Activated naive CD4-positive, alpha-beta T cell (primary cell): ENCODE measurements at places on chromosomes 3 and 15.

DNA sequence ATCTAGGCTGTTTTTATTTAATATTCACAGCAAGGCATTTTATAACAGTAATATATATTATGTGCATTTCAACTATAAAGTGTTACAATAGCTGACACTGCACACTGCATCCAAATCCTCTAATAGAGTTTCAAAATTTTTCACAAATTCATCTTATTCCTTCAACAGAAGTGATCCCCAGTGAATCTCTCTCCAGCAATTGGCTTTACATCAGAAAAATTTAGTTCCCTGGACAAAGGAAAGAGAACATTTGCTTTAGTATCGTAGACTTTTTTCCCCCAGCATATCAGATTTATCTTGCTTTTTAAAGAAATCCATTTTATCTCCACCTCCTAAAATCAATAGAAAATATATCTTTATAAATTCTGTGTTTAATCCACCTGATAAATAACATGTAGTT, 868.6 kb downstream of the TBL1XR1 start:
- no peak for DNase-seq

DNA sequence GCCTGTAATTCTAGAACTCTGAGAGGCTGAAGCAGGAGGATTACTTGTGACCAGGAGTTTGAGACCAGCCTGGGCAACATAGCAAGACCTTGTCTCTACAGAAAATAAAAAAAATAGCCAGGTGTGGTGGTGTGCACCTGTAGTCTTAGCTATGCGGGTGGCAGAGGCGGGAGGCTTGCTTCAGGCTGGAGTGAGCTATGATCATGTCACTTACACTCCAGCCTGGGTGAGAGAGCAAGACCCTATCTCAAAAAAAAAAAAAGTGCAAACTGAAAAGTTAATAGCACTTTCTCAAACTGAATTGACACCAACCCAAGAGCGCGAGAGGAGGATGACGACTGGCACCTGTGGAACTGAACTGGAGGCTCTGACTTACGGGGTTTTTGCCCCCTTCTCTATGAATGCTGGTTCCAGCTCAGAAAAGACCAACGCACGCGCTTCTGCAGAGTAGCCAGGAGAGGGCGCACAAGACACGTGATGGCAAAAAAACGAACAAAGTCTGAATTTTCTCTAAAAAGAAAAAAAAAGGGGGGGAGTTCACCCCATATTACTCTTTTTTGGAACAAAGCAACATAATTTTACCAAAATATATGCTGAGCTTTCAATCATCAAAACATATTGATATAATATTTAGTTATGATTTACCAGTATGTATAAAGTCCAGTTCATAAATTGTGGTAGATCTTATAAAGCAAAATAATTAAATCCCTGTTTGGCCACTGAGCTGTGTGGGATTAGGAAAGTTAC, 23.7 kb downstream of the CFAP92 start:
- peak; percentile 55 for DNase-seq

DNA sequence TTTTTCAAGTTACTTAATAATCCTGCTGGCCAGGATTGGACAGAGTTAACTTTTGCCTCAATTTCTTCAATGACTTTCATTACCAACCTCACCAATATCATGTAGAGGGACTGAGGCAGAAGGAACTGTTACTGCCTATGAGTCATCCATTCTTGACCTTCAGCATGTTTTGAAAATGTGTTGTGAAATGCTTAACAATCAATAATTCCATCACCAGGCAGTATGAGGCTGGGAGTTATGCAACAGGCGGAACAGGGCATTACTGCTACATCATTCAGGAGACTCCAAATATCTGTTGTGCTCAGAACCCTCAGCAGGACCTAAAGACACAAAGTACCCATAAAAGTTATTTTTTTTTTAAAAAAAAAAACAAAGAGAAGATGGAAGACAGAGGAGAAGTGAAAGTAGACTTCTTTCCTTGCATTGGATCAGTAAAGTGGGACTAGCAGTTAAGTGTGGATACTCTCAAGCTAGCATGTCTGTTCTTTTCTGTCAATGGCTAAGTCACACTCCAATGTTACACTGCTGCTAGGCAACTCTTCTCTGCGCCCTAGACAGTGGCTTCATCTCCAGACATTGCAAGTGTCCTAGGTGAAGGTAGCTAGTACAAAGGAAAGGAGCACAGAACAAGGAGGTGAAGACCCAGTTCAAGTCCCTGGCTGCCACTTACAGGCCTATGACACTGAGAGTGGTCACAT, 184.9 kb upstream of the LPP start:
- no peak for DNase-seq

DNA sequence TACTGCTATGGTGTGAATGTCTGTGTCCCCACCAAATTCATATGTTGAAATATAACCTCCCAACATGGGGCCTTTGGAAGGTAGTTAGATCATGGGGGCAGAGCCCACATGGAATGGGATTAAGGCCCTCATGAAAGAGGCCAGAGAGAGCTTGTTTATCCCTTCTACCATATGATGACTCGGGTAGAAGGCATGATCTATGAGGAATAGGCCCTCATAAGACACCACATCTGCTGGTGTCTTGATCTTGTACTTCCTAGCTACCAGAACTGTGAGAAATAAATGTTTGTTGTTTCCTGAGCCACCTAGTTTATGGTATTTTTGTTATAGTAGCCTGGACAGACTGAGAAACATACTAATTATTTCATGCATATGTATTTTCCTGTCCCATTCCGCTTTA, 51.9 kb downstream of the WWTR1 start:
- no peak for DNase-seq

DNA sequence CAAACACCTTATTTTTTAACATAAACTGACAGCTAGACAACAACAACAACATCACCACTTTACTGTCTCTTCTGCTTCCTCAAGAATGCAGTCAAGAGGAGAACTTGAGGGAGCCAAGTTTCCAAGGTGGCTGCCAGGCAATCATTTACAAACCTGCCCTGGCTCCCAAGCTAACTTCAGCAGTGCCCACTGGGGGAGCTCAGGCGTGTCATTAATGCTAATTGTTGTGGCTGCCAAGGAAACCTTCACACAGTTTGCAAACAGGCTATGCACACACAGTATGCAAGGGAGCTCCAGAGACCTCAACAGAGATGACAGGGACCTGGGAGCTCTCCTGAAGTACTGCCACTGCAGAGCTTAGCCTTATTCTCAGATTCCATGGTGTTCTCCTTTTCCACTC, 2.1 kb downstream of the DZIP1L start:
- DNase-seq, result no peak

DNA sequence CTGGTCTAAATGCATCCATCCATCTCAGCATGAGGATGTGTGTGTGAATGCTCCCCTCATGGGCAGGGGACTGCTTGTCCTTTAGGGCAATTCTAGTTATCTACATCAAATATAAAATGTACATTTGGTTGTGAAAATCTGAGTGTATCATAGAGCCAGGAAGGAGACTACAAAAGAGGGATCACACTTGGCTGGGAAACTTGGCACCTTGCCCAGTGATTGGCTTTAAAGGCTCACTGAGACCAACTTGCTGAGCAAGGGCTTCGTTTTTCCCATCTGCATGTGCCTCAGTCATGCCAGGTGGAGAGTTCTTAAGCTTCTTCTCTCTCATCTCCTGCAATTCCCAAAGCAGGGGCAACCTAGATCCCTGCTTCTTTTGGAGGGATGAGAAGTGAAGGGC, 5.2 kb downstream of the CAPN3 start:
- DNase-seq, result no peak

DNA sequence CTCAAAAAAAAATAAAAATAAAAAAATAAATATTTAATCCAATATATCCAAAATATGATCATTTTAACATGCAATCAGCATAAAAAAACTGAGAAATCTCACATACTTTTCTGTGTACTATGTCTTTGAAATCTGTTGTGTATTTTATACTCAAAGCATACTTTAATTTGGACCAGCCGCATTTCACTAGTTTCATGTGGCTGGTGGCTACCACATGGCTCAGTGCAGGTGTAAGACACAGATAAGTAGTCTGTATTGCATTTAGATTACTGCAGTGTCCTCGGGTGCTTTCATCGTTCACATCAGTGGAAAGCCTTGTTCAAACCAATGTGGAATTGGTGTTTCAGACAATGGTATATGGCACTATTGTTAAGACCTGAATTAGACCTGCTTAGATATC, 11.0 kb downstream of the CRTC3 start:
- no peak for DNase-seq

- DNase-seq, result no peak
Measured at GRCh38 chr3:172046268-172046915, 7.0 kb downstream of the FNDC3B start.

DNA sequence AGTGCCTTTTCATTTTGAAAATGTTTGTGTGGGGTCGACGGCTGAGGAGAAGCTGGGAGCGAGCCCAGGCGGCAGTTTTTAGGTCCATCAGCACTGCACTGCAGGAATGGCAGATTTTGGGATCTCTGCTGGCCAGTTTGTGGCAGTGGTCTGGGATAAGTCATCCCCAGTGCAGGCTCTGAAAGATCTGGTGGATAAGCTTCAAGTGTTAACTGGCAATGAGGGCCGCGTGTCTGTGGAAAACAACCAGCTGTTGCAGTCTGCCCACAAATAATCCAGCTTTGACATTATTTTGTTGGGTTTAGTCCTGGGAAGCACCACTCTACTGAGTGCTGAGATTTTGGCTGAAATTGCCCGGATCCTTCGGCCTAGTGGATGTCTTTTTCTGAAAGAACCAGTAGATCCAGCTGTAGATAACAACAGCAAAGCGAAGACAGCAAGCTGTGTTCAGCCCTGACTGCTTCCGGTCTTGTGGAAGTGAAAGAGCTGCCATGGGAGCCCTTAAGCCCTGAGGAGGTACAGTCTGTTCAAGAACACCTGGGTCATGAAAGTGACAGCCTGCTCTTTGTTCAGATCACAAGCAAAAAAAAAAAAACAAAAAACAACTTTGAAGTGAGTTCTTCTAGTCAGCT, 13.1 kb upstream of the ANP32A start:
- DNase-seq, result no peak

- DNase-seq, result no peak
Measured at GRCh38 chr15:33074942-33075341, 119.6 kb downstream of the FMN1 start.

DNA sequence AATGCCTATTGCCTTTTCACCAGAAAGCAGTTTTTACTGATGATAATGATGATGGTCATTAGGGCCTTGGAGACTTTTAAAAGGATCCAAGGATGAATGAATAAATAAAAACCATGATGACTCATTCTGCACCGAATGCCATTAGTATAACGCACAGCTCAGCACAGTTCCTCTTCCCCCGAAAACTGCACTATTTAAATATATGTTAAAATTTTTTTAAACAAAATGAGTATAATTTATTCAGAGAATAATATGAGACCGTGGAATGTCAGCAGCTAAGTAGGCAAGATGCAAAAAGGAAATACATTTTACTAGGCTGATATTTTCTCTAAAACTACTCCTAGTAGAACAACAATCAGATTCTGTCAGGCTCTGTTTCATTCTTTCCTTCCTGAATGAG, 83.4 kb upstream of the NANOGP8 start:
- no peak for DNase-seq

DNA sequence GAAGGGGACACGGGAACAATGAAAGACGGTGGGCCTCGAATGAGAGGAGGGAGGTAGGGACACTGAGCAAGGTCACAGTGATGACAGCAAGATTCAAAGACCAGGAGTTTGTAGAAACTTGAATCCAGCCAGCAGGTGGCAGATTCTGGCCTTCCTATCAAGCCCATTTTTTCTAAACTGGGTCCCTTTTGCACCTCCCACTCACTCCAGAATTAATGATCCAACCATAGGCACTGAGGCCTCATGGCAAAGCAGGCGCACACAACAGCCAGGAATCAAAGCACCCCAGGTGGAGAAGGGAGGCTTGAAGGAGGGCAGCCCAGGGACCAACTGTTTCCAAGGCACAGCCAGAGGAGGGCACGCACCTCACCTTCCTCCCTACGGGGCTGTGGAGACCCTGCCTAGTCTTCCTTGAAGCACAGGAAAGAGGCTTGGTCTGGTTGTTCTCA, 90.2 kb downstream of the ANP32A start:
- DNase-seq, result no peak

DNA sequence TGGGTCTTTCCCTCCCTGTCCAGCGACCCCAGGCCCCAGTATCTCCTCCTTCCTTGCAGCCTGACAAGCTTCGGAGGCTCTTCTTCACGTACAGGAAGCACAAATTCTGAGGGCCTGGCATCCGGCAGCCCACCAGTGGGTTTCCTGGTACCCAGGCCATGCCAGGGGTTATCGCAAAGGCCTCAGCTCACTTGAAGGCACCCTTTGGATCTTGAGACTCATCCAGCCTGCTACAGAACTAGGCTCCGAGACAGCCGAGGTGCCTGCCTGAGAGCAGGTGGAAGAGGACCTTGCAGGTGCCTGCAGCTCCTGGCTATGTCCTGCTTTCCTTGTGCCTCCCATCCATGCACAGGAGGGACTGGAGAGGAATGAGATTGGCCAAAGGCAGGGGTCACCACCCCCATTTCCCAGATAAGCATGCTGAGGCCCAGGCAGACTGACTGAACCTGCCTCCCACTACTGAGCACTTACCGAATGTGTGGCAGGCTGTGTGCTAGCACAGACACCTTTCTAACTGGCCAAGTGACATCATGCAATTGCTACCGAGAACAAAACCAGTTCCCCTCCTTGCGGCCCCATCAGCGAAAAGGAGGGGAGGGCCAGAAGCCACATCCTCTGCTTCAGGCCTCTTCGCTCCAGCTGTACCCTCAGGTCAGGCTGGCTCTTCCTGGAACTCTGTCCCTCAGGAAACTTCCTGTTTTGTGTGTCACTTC, 11.2 kb downstream of the SH2D7 start:
- DNase-seq, result no peak

DNA sequence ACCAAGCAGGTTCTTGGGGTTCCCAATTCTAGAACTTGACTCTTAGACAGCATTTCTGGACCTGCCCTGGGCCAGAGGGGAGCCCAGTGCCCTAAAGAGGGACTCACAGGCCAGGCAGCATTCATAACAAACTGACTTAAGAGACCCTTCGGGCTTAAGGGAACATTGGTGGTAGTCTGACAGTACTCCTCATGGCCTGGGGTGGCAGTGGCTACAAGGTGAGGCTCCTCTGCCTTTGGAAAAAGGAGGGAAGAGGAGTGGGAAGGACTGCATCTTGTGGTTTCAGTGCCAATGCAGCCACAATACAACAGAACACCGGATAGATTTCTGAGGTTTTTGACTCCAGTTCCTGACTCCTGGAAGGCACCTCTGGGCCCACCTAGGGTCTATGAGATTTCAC, 172.2 kb upstream of the STRIT1 start:
- no peak for DNase-seq
